ENCODE measurements at places on chromosomes 4 and X.

GRCh38 chr4:109497511-109497910 lies 62.5 kb upstream of the MCUB start:
- no peak for DNase-seq

GRCh38 chrX:25013632-25014365 lies 2.0 kb downstream of the ARX start:
- no peak for DNase-seq

DNA sequence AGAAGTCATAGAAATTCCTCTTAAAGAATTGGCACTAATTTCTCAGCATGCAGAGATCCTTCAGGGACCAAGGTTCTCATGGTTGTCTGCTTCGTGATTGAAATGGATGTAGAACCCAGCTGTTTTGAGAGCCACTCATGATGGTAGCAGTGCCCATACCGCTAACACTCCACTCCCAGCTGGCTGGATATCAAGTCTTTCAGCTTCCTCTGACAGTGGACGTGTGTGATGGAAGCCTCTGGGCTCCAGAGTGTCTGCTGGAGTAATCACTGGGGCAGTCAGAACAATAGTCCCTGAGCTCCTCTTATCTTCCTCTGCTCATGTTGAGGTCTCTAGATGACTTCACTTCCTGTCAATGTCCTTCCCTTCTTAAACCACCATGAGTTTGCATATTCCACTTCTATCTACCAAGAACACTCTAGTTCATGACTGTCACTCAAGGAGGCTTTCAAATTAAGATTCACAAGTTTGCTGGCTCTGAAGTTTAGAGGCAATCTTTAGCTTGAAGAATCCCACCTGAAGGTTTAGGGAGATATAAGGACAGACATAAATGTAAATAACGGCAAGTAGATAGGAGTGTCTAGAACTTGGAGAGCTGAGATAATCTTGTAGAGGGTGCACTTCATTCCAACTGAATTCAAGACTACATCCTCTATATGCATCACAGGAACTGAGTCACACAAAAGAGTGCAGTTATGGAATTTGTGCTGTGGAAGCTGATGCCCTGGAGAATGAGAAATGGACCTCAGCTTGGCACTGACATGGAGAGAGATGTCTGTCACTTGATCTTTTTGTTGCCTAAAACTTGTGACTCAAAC lies 64.5 kb upstream of the WDR1 start:
- DNase-seq: no peak

DNA sequence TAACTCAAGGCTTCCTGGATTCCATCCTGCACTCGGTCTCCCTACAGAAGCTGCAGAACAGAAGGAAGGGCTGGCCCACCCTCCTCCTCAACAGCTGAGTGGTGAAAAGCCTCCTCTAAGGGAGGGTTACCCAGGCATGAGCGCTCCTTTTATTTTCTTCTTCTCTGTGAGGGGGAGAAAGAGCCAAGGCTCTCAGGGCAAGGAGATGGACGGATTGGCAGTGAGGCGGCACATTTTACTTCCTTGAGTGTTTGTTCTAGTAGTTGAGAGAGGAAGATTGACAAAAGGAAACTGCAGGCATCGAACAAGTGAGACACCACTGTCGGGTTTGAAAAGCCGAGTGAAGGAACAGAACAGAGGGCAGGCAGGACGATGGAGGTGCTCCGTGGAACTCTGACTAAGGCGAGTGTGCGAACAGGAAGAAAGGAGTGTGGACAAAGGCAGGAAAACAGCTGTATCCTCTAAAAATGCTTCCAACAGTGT lies 38.4 kb upstream of the STS start:
- DNase-seq: no peak

DNA sequence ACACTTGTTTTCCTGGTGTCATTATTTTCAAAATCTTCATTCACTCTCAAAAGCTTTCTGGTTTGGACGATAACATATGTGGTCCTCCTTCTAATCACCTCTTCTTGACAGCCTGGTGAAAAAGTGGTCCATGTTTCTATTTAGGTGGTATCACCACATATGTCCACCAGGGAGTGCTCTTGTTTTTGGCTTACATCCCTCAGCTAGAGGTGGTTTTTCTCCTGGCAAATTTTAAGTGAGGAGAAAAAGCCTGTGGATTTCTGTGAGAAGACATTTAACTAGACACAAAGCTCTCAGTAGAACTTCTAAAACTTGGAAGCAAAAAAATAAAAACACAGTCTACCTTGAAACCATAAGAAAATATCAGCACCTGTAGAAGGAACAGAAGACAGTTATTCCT lies 58.0 kb upstream of the FRMPD4 start:
- DNase-seq: no peak

GRCh38 chrX:1486177-1486576 lies 33.5 kb upstream of the ASMTL start:
- no peak for DNase-seq

DNA sequence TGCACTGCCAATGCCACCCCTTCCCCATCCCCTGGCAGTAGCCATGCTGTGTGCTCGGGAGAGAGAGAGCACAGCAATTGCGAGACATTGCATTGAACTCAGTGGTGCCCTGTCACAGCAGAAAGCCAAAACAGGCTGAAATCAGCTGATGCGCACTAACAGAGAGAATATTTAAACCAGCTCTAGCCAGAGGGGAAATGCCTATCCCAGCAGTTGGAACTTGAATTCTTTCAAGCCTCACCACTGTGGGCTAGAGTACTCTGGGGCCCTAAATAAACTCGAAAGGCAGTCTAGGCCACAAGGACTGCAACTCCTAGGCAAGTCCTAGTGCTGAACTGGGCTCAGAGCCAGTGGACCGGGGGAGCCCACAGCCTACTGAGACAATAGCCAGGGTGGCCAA lies 17.7 kb upstream of the RP2 start:
- DNase-seq: no peak

- no peak for DNase-seq
Observed at GRCh38 chr4:165450871-165451270, 72.1 kb downstream of the CPE start.

DNA sequence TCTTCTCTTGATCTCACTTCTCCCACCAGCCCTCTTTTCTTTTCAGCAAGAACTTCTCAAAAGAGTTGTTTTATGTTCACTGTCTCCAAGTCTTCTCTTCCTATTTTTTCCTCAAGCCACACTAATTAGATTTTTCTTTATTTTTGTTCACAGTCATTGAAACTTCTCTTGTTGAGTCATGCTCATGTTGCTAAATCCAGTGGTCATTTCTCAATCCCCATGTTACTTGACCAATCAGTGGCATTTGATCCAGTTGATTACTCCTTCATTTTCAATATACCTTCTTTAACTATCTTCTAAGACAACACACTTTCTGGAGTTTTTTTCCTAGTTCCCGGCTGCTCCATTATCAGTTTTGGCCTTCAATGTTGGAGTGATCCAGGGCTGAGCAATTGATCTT lies 103.1 kb upstream of the LSM6 start:
- no peak for DNase-seq

DNA sequence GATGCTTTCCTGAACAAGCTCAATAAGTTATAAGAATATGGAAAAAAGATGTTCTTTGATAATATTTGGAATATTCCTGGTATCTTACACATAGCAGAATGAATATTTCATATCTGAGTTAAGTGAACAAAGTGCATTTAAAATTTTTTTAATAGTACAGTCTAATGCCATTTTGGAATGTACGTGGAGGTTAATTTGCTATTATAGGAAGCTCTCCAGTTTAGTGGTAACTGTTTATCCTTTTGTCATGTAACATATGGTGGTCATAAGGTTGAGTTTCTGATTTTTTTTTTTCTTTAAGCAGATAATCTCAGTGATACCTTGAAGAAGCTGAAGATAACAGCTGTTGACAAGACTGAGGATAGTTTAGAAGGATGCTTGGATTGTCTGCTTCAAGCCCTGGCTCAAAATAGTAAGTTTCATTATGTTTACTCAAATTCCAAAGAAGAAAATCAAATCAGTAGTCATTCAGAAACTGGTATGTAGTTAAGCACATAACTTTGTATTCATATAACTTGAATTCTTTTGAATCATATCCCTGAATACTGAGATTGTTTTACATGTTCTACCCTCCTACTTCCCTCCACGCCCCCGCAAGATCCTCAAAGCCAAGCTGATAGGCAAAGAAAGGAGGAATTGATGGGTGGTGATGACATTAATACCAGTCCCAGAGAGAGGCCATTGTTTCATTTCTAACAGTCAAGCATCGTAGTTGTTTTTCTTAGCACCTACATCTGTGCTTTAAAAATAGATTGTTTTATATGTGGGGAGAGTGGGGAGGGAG lies 32.1 kb downstream of the RAP1GDS1 start:
- no peak for DNase-seq

- DNase-seq: no peak
Observed at GRCh38 chrX:16826207-16826606, 39.9 kb downstream of the TXLNG start.

- DNase-seq: no peak
Observed at GRCh38 chrX:17707731-17708130, 29.6 kb upstream of the SCML1 start.

DNA sequence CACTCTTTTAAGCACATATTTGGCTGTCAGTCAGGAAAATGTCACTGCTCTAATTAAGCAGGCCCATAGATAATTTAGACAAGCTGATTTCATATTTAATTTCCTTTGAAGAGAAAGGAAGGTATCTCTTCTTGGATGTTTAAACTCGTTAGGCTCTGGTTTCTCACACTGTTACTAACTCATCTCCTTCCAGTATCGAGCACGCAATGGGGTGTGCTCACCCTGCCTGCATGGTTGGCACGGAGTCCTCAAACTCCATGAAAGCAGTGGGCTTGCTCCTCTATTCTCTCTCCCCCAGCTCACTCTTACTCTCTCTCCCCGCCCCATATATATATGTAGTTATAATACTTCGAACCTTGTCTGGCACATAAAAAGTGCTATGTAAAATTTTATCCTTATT lies 76.9 kb downstream of the EGF start:
- DNase-seq: no peak

GRCh38 chr4:109557433-109557832 lies 2.6 kb upstream of the MCUB start:
- no peak for DNase-seq

GRCh38 chr4:54473077-54473545 lies 184.6 kb upstream of the KIT start:
- DNase-seq: no peak

DNA sequence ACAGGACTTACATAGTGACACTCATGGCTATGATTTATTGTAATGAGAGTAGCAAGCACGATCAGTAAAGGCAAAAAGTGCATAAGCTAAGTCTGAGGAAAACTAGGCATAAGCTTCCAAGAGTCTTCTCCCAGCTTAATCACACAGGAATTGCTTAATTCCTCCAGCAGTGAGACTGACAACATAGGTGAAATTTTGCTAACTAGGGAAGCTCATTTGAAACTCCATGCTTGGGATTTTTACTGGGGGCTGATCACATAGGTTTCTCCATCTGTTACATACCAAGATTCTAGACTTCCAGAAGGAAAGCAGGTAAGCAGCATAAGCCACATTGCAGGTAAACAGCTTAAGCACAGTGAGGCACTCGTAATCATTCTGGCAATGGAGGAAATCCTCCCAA lies 71.8 kb upstream of the FHDC1 start:
- no peak for DNase-seq

DNA sequence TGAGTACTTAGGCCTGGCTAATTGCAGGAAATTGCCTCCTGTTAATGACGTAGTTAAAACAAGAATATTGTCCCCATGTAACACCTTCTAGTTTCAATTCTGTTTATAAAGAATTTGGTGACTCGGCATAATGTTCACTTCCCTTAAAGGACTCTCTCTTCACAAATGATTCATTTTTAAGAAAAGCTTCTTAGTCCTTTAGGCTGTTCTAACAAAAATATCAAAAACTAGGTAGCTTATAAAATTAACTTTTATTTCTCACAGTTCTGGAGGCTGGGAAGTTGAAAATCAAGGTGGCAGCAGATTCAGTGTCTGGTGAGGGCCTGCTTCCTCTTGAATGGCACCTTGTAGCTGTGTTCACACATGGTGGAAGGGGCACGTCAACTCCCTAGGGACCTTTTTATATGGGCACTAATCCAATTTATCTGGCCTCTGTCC lies 23.8 kb downstream of the COL25A1 start:
- no peak for DNase-seq

GRCh38 chr4:122914938-122915337 lies 7.5 kb downstream of the NUDT6 start:
- no peak for DNase-seq

GRCh38 chr4:138650929-138651448 lies 364.6 kb upstream of the NOCT start:
- DNase-seq: no peak

- DNase-seq: no peak
Observed at GRCh38 chrX:47683184-47683828, 24.3 kb upstream of the UXT start.

DNA sequence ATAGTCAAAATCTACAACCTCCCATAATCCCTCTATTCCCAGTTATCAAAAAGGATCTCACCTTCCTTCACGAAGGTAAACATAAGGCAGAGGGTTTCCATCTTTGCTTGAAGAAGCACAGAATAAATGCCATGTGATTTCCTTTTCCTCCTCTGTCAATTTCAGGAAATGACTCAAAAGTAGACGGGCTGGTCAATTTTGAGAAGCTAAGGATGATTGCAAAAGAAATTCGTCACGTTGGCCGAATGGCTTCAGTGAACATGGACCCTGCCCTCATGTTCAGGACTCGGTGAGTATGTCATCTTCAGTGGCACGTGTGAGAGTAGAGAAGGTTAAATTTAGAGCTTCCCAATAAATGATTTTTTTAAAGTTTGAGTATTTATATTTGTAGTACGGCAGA lies 240.2 kb downstream of the RAPGEF2 start:
- no peak for DNase-seq

- DNase-seq: no peak
Observed at GRCh38 chrX:123361371-123361770, 177.3 kb downstream of the GRIA3 start.

- peak; percentile 28 for DNase-seq
Observed at GRCh38 chr4:184100297-184100885, 117.3 kb downstream of the ENPP6 start.

DNA sequence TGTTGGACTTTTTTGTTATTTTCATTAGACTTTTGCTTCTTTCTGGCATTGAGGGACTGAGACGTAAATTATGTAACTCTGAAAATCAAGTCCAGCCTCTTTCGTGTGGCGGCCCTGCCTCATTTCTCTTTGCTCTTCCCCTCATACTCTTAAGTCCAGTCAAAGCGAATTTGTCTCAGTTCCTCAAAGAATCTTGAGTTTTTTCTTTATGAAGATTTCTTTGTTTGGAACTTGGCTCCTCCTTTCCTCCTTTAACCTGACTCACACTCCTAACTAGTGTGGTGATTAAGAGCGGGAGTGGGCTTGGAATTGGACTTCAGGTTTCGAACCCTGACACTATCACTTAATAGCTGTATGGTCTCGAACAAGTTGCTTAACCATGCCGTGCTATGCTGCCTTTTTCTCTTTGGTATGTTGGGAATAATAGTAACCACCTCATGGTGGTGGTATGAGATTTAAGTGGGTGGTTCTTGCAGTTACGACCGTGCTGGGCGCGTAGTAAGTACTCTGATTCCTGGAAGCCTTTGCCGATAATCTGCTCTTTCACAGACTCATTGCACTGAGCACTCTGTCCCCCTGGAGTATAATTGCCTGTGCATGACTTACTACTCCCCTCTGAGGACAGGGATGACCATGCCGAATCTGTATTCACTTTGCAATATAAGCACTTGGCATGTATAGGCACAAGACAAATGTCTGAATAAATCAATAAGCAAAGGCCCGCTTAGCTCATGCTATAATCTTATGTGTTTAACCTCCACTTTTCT lies 19.1 kb downstream of the FNIP2 start:
- DNase-seq: no peak

Measured in activated CD8-positive, alpha-beta memory T cell treated with anti-CD3 and anti-CD28 coated beads, Interleukin-2, amount 50 U/mL, for 4 hours (primary cell).